ENCODE measurements at places on chromosomes 13 and 19. TPM values are rescaled to one million over a fixed set of nuclear protein-coding genes. Genes with fewer than 3 reads are reported as not detected.

DNA sequence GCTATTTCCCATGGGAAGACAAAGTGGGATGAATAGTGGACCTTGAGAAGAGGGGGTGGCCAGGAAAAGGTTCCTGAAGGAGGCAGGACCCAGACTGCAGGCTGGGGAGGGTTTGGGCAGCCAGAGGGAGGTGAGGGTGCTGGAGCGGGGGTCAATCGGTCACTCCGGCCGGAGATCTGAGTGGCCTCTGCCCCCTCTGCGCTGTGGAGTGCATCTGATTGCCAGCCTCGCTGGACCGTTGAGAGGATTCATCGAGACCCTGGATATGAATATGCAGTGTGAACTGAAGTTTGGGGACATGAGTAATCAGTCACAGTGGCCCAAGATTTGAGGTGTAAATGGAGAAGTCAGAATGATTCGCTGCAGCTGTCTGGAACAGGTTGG, 5.5 kb upstream of the ZNF580 start:
- H3K27ac ChIP-seq: peak overlapping the region; percentile 79
- DNase-seq: no peak
- peaks cover 10% of the 10 kb centered on the region for H3K4me1 ChIP-seq
- H3K27me3 ChIP-seq: no peaks in the 10 kb centered on the region

- H3K36me3 ChIP-seq: no peaks in the 10 kb centered on the region
- no peak overlapping the region for H3K4me3 ChIP-seq
- no peaks in the 10 kb centered on the region for H3K4me1 ChIP-seq
- no peaks in the 10 kb centered on the region for H3K27me3 ChIP-seq
- H3K27ac ChIP-seq: no peak overlapping the region
Observed at GRCh38 chr13:75061909-75062308, 420.1 kb downstream of the TBC1D4 start.

METTL21C gene
- 0.04 TPM for polyA plus RNA-seq

FUT6 gene
- 23.9 TPM for polyA plus RNA-seq

CLIP3 gene
- 0.45 TPM for polyA plus RNA-seq

Data from small intestine (tissue), 16 donors.